ENCODE measurements at places on chromosomes 11 and 22. TPM values are rescaled to one million over a fixed set of nuclear protein-coding genes. Genes with fewer than 3 reads are reported as not detected.

- no peak for DNase-seq
Measured at GRCh38 chr22:30947816-30948454, 20.6 kb downstream of the MORC2 start.

- peak; percentile 24 for DNase-seq
Measured at GRCh38 chr11:78220218-78221157, 31.8 kb downstream of the USP35 start.

DNA sequence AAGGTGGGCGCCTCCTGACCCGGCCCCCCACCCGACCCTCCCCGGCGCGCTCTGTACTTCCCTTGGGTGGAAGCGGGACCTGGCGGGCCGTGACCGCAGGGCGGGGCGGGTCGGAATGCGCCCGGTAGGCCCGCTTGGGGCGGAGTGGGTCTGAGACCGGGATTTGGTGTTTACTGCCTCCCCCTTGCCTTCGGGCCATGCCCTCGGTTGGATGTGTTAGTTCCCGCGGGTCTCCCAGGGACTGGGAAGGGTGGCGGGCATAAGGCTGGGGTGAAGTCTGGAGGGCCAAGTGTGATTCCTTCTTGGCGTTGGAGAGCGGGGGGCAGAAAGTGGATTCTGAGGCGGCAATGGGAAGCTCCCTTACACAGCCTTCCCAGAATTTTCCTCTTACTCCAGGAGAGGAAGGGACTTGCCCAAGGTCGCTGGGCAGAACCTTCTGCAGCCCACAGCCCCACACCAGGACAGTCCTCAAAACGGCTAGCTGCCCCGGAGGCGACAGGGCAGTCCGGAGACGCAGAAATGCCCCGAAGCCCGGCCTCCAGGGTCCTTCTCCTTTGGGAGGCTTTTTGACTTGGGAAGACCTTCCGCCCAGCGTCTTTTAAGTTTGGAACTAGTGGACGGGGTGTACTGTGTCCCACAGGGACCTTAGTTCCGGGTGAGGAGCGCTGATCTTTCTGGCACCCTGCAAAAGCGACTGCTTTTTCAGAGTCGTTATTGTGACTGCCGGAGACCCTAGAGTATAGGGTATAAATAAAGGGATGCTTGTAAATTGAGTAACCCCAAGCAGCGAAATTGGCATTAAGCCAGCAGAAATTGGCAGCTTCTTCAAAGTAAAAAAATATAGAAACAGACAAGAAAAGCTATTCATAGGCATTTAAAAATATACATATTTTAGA is 647 bp downstream of the SWAP70 start:
- DNase-seq, result peak; percentile 57

The SAA4 gene
- total RNA-seq, result 0.97 TPM

DNA sequence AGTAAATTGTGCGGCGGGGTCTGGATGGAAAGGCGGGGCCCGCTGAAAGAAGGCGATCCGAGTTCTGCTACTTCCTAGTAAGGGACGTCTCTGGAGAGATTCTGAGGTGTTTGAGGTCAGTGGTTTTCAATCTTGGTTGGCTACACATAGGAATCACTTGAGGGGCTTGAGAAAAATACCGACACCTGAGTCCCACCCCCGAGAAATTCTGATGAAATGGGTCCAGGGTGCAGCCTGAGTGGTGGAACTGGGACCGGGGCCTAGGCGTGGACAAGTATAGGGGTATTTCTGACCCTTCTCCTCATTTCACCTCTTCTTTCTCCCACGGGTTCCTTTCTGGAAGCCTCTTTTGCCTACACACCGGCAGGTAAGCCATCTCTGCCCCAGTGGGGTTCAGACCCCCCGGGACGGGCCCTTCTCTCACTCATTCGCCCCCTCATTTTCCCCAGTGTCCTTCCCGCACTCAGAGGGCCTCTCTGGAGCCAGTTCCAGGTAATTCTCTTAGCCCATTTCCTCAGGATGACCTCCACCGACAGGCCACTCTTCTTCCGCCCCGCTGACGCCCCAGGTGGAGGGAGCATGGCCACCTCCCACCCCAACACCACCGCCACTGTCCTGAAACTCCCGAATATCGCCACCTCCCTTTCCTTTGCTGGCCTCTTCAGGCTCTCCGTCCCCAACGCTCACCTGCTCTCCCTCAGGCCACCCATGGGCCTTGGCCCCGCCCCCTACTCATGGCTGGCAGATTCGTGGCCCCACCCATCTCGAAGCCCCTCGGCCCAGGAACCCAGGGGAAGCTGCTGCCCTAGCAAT is 11.8 kb downstream of the ROBO3 start:
- no peak for DNase-seq

The SLC43A1 gene
- total RNA-seq, result 32.3 TPM

DNA sequence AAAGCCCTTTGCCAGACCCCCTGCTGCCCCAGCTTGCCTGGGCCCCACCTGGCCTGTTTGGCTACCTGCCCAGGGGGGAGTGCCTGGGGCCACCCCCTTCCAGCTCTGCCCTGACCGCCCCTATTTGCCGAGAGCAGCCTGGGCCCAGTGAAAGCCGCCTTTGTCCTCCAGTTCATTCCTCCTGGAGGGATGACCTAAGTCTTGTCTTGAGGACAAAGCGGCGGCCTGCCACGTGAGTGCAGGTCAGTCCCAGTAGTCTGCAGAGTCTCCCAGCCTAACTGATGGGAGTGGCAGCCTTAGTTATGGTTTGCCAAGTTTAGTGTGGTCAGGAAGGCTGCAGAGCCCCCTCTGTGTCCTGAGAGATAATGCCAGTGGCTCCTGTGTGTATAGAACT is 115.9 kb upstream of the CRYBB3 start:
- DNase-seq, result no peak

The CEND1 gene
- total RNA-seq, result 4.1 TPM

The MYO7A gene
- total RNA-seq, result 81.8 TPM

The RIMBP3C gene
- 0.22 TPM for total RNA-seq

GRCh38 chr11:64090806-64091516 is 55.2 kb downstream of the FLRT1 start:
- no peak for DNase-seq

DNA sequence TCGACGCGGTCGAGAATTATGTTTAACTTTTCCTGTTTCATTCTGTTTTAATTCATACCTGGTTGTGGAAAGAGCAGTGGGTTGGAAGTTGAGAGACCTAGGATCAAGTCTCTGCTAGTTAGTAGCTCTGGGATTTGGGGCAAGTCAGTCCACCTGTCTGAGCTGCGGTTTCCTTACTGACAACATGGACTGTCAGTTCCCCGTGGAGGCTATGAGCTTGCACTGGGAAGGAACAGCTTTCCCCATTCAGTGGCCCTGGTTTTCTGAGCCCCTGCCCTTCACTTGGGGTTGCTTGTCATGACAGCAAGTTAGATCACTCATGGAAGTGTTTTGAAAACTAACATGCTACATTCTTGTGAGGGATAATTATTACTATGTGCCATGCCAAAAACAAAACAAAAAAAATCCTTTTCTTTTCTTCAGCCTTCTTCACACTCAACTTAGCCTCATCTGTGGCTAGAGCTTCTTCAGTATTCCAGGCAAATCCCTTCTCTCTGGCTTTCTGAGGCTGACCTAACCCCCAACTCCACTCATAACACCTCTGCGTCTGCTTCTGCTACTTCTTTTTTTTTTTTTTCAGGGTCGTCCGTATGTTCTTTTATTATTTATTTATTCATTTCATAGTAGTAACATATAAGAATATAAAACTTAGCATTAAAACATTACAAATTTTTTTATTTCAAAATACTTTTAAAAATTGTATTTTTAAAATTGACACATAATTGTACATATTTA is 43.0 kb upstream of the ZBED5 start:
- no peak for DNase-seq

The CD3D gene
- 2.7 TPM for total RNA-seq

- DNase-seq, result no peak
Measured at GRCh38 chr11:19187114-19187832, 14.5 kb downstream of the CSRP3 start.

DNA sequence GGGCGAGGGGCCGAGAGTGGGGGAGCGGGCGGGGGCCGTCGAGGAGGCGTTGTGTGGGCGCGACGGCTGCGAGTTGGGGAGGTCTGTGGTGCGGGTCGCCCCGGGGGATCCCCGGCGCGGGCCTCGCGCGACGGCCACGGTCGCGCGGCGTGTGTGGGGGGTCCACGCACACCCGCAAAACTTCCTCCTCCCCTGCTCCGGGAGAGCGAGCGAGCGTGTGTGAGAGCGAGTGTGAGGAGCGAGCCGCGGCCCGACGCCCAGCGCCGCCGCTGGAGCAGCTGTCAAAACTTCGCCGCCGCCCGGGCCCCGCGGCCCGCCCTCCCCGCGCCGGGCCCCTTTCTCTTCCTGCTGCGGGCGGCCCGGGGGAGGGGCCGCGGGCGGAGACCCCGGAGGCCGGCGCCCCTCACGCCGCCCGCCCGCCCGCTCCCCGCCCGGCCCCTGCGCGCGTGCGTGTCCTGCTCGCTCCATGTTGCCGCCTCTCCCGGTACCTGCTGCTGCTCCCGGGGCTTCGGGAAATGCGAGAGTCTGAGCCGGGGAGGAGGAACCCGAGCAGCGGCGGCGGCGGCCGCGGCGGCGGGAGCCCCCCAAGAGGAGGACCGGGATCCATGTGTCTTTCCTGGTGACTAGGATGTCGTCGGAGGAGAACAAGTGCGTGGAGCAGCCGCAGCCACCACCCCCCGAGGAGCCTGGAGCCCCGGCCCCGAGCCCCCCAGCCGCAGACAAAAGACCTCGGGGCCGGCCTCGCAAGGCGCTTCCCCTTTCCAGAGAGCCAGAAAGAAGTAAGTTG is 9.0 kb upstream of the CCT8L2 start:
- no peak for DNase-seq

- peak; percentile 11 for DNase-seq
Measured at GRCh38 chr11:73259406-73260126, 12.6 kb upstream of the P2RY6 start.

The DUSP8 gene
- total RNA-seq, result 0.36 TPM

- DNase-seq, result no peak
Measured at GRCh38 chr11:79578116-79578515, 137.3 kb upstream of the TENM4 start.

DNA sequence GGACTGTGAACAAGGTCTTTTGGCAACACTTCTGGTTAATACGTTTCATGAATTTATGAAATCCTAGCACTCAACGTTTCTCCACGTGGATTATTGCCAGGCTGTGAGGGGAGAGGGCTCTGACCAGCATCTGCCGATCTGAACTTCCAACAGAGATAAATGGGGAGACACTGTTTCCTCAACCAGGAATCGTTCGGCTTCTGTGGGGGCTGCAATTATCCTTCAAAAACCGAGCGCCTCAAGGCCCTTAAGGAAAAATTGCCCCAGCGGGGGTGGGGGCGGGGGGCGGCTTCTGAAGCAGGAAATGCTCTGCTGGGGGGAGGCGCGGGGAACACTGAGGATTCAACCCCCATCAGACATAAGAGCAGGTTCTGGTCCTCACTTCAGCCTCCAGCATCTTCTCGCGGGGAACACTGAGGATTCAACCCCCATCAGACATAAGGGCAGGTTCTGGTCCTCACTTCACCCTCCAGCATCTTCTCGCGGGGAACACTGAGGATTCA is 155.6 kb downstream of the BRD1 start:
- peak; percentile 4 for DNase-seq

DNA sequence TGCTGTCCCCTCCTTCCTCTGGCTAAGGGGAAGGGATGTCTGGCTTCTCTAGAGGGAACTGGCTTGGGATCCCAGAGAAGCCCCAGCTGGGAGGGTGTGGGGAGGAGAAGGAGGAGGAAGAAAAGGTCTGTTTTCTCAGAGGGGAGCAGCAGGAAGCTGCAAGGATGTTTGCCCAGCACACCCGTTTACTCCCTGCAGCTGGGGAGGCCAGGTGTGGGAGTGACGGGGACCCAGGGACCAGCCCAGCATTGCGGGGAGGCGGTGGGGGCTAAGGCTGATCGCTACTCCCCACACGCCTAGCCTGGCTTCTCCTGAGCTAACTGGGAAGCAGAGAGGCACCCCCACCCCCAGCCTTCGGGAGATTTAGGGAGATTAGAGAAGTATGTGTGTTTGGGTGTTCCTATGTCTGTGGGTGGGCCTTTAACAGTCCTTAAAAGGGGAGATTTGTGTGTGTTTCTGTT is 3.9 kb downstream of the CREB3L1 start:
- DNase-seq, result no peak

The PTPN5 gene
- not detected for total RNA-seq

- no peak for DNase-seq
Measured at GRCh38 chr11:47507563-47508239, 45.2 kb downstream of the CELF1 start.

The TIMP3 gene
- 554 TPM for total RNA-seq

The MMP20 gene
- not detected for total RNA-seq

- no peak for DNase-seq
Measured at GRCh38 chr11:58742981-58743880, 11.5 kb upstream of the GLYAT start.

The FERMT3 gene
- 25.8 TPM for total RNA-seq

GRCh38 chr11:126748100-126748791 is 252.3 kb downstream of the KIRREL3 start:
- peak; percentile 13 for DNase-seq

The C1QTNF5 gene
- 25.1 TPM for total RNA-seq

DNA sequence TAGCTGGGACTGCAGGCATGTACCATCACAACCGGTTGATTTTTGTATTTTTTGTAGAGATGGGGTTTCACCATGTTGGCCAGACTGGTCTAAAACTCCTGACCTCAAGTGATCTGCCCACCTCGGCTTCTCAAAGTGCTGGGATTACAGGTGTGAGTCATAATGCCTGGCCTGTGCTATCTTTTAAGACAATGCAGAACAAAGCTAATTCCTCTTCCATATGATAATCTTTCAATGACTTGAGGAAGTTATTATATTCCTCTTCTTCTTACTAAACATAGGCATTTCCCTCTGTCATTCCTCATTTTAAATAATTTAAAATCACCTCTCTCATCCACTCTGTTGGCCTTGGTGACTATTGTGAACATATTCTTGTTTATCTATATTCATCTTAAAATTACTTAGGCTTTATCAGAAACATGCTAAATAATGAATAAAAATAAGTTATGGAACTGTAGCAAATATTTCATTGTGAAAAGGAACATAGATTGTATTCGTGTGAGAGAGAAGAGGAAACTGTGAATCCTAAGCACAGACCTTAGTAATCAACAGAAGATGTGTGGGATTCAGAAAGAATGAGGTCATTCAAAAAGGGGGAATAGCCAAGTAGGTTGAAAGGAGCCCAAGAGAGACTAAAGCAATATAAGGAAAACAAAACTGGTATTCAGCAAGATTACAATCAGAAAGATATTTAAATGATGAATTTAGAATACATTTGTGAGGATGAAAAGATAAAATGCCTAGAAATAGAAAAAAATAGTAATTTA is 269.4 kb downstream of the TTC28 start:
- no peak for DNase-seq

DNA sequence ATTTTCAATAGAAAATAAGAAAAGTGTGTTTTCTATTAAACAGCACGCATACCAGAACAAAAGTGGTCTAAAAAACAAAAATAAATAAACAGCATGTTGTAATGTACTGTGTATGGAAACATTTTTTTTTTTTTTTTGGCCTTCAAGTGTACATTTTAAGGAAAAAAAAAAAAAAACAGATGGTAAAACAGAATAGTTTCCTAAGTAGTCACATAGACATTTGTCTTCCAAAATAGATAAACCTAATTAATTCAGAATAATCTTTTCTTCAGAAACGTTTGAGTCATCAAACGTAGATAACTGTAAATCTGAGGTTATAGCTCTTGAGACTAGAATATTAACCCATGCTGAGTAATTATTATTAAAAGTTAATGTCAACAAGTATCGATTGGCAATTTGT is 396 bp upstream of the CFAP300 start:
- DNase-seq, result no peak
